ENCODE measurements at places on chromosomes 2 and 18.

DNA sequence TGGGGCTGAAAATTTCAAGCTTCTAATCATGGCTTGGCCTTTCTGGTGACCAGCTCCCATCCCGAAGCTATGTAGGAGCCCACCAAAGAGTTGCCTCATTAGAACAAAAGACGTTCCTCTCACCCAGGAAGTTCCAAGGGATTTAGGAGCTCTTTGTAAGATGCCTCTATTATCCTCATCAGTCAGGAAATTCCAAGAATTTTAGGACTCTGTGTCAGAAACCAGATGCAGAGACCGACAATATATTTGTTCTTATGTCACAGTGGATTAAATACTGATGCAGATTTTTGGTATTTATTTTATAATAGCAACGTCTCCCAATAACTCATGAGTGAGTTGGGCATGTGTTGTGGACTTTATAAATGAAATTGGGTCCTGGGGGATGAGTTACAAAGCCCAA, 91.8 kb upstream of the SKOR2 start:
- DNase-seq, result no peak

GRCh38 chr2:71846072-71846471, 301.6 kb downstream of the CYP26B1 start:
- no peak for DNase-seq

- no peak for DNase-seq
Observed at GRCh38 chr2:187995556-187995955, 296.1 kb upstream of the GULP1 start.

- DNase-seq, result no peak
Observed at GRCh38 chr2:219116776-219117646, 43.6 kb downstream of the NHEJ1 start.

- DNase-seq, result no peak
Observed at GRCh38 chr18:79326413-79327198, 69.1 kb upstream of the NFATC1 start.

GRCh38 chr2:68448671-68449653, 18.1 kb downstream of the FBXO48 start:
- DNase-seq, result no peak

- no peak for DNase-seq
Observed at GRCh38 chr2:31979956-31980355, 30.9 kb downstream of the MEMO1 start.

- no peak for DNase-seq
Observed at GRCh38 chr18:4438938-4439337, 16.2 kb downstream of the DLGAP1 start.

DNA sequence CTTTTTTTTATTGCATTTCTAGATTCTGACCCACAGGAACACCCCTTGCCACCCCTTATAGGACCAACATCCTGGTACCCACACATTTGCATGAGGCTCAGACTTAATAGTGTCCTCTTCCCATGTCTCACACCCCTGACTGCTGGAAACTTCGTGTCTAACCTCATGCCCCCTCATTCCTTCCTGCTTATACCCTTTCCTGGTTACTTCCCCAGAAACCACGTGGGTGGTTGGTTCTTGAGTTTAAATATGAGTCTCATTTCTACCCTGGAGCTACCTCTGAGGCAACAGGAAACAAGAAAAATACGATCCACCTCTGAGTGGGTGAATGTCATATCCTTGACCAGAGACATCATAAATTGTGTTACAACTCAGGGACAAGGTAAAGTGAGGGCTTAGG, 1.6 kb downstream of the TNP1 start:
- no peak for DNase-seq

GRCh38 chr2:169185711-169186110, 116.3 kb downstream of the DHRS9 start:
- DNase-seq, result no peak

GRCh38 chr18:63183952-63184770, 135.4 kb downstream of the BCL2 start:
- no peak for DNase-seq

- DNase-seq, result no peak
Observed at GRCh38 chr2:156309167-156309566, 23.4 kb downstream of the NR4A2 start.

GRCh38 chr18:56076723-56077122, 488.7 kb upstream of the TCF4 start:
- DNase-seq, result no peak

GRCh38 chr18:25815659-25816058, 274.8 kb downstream of the SS18 start:
- DNase-seq, result no peak
